ENCODE measurements at places on chromosomes 3 and 15. TPM values are rescaled to one million over a fixed set of nuclear protein-coding genes. Genes with fewer than 3 reads are reported as not detected.

CAPN3 gene
- 4.5 TPM for total RNA-seq

ISL2 gene
- total RNA-seq: not detected

EPHB1 gene
- total RNA-seq: 2.2 TPM

CDCP1 gene
- 0.19 TPM for total RNA-seq

ASB14 gene
- total RNA-seq: 12.7 TPM

TM6SF1 gene
- total RNA-seq: 6.0 TPM

IL17RD gene
- total RNA-seq: 11.3 TPM

- no peak overlapping the region for H3K27ac ChIP-seq
- H3K4me3 ChIP-seq: no peak overlapping the region
- no peaks in the 10 kb centered on the region for H3K27me3 ChIP-seq
Measured at GRCh38 chr3:46367811-46368210, 2.9 kb upstream of the CCR5 start.

- H3K27me3 ChIP-seq: no peaks in the 10 kb centered on the region
- H3K27ac ChIP-seq: no peak overlapping the region
- no peak for DNase-seq
- H3K4me1 ChIP-seq: no peaks in the 10 kb centered on the region
- no peak overlapping the region for H3K4me3 ChIP-seq
Measured at GRCh38 chr3:50971487-50971924, 296.8 kb downstream of the DOCK3 start.

GRCh38 chr3:51711352-51712037 lies 4.6 kb downstream of the GRM2 start:
- no peaks in the 10 kb centered on the region for H3K27me3 ChIP-seq
- H3K4me1 ChIP-seq: peaks cover 8% of the 10 kb centered on the region
- H3K36me3 ChIP-seq: no peaks in the 10 kb centered on the region
- peak; percentile 23 for DNase-seq
- no peak overlapping the region for H3K4me3 ChIP-seq

- H3K4me3 ChIP-seq: no peak overlapping the region
- H3K27ac ChIP-seq: no peak overlapping the region
- no peak for DNase-seq
- H3K36me3 ChIP-seq: peaks cover 28% of the 10 kb centered on the region
Measured at GRCh38 chr3:39404943-39405686, 1.4 kb upstream of the RPSA start.

- no peak overlapping the region for H3K4me3 ChIP-seq
- H3K27ac ChIP-seq: peak overlapping the region; percentile 70
- peaks cover 79% of the 10 kb centered on the region for H3K4me1 ChIP-seq
- no peaks in the 10 kb centered on the region for H3K27me3 ChIP-seq
- DNase-seq: no peak
- H3K36me3 ChIP-seq: no peaks in the 10 kb centered on the region
Measured at GRCh38 chr15:22950256-22950990, 29.7 kb downstream of the CYFIP1 start.

DNA sequence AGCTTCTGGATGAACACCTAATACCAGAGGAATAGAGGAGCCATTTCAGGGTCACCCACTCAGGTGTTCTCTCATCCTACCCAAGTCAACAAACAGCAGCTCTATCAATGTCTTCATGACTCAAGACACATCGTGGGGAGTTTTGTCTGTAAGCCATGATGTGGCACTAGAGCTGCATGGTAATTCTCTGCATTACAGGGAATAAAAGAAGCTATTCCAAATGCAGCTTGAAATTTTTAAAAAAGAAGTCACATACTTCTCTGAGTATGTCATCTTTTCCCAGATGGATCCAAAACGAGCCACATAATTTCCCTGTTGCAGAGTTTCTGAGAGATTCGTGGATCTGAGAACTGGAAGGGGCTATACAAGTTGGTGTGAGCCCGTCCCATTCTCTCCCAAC lies 6.1 kb upstream of the THSD4 start:
- no peaks in the 10 kb centered on the region for H3K4me1 ChIP-seq
- H3K4me3 ChIP-seq: no peak overlapping the region
- H3K27ac ChIP-seq: no peak overlapping the region
- no peak for DNase-seq
- H3K27me3 ChIP-seq: no peaks in the 10 kb centered on the region
- H3K36me3 ChIP-seq: no peaks in the 10 kb centered on the region

DNA sequence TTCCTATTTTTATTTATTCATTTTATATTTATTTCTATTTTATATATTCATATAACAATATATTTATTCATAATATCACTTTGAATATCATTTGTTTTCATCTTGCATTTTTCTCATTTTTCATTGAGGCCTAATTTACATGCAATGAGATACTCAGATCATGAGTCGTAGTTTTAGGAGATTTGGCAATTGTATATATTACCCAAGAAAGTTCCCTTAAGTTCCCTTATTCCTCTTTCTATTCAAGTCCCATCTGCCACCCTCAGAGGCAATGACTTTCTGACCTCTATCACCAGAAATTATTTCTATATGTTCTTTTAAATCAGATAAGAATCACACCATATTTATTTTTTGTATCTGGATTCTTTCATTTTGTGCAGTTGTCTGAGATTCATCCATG lies 329.1 kb upstream of the TPRG1 start:
- H3K36me3 ChIP-seq: no peaks in the 10 kb centered on the region
- H3K27me3 ChIP-seq: no peaks in the 10 kb centered on the region
- no peaks in the 10 kb centered on the region for H3K4me1 ChIP-seq
- H3K27ac ChIP-seq: no peak overlapping the region

- H3K4me3 ChIP-seq: no peak overlapping the region
- DNase-seq: no peak
- no peaks in the 10 kb centered on the region for H3K36me3 ChIP-seq
- no peaks in the 10 kb centered on the region for H3K27me3 ChIP-seq
Measured at GRCh38 chr3:5568451-5568850, 380.9 kb downstream of the EDEM1 start.

DNA sequence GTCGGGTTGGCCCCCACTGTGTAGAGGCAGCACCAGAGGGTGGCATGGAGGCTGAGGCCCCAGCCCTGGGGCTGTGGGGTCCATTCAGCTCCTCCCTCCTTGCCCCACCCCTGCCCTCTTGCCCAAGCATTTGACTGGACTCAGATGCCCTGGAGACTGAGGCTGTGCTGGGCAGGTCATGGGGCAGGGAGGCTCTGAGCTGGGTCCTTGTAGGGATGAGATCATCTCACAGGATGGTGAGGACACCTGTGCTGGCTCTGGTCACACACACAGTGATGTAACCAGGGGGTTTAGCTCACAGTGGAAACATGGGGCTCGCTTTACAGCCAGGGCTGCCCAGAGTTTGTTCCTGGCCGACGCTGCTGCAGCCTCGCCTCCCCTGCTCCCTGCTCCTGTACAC lies 17.8 kb downstream of the ALPK3 start:
- no peaks in the 10 kb centered on the region for H3K36me3 ChIP-seq
- peak overlapping the region; percentile 94 for H3K27ac ChIP-seq
- H3K4me1 ChIP-seq: peaks cover 97% of the 10 kb centered on the region

- no peaks in the 10 kb centered on the region for H3K36me3 ChIP-seq
- DNase-seq: no peak
- no peaks in the 10 kb centered on the region for H3K27me3 ChIP-seq
- H3K4me3 ChIP-seq: no peak overlapping the region
- no peak overlapping the region for H3K27ac ChIP-seq
- peaks cover 19% of the 10 kb centered on the region for H3K4me1 ChIP-seq
Measured at GRCh38 chr15:35304389-35304788, 219.3 kb upstream of the NANOGP8 start.

DNA sequence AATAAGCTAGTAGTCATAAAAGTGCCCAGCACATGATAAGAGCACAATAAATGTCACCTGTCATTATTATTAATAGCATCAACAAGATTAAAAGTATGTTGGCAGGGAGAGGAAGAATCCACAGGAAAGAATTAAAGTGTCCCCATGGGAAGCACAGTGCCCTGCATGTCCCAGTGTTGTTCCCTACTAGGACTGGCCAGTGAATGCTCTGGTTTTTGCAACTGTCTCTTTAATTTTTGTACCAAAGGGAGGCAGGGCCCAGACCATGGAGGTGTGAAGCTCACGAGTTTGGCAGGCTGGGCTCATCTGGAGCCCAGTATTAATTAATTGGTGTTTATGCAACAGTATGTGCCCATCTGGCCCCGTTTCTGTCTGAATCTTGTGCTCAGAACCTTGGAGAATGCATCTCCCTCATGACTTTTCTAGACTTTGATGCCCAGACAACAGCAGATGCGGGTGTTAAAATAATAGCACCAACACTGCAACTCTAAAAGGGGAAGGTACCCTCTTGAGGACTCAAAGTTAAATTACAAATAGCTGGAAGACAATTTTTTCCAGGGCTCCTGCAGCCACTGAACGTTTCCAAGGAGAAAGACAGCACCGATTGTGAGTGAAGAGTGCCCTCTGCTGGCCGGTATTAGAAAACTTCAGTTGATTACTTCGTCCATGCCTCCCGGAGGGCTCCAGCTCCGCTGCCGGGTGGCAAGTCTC lies 71.9 kb upstream of the SPATA12 start:
- H3K27me3 ChIP-seq: no peaks in the 10 kb centered on the region
- DNase-seq: peak; percentile 74

- no peaks in the 10 kb centered on the region for H3K27me3 ChIP-seq
- no peaks in the 10 kb centered on the region for H3K4me1 ChIP-seq
- no peak for DNase-seq
- H3K36me3 ChIP-seq: no peaks in the 10 kb centered on the region
Measured at GRCh38 chr3:149197669-149198068, 24.0 kb downstream of the CP start.

- no peak overlapping the region for H3K27ac ChIP-seq
- no peaks in the 10 kb centered on the region for H3K27me3 ChIP-seq
- DNase-seq: no peak
Measured at GRCh38 chr3:114775395-114775794, 371.7 kb downstream of the ZBTB20 start.

DNA sequence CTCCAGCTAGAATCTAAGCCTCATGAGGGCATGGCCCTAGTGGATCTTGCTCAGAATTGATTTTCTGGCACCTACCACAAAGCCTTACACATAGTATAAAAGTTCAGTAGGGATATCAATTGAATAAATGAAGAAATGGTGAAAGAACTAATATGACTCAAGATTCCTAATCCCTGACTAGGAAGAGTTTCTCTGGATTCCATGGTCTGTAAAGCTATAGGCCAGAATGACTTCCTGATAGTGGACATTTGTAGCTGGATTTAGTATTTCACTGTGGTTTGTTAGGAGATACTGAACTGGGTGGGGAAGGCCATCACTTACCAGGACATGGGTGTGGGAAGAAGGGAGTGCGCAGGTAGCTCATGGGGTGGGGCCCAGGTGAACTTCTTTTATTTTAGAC lies 168.9 kb downstream of the RAP2B start:
- no peaks in the 10 kb centered on the region for H3K4me1 ChIP-seq
- no peak overlapping the region for H3K27ac ChIP-seq
- no peaks in the 10 kb centered on the region for H3K27me3 ChIP-seq
- DNase-seq: no peak
- H3K4me3 ChIP-seq: no peak overlapping the region

- H3K27me3 ChIP-seq: no peaks in the 10 kb centered on the region
- no peak for DNase-seq
Measured at GRCh38 chr15:99545605-99546004, 20.2 kb upstream of the MEF2A start.

- DNase-seq: no peak
- no peak overlapping the region for H3K27ac ChIP-seq
- no peaks in the 10 kb centered on the region for H3K36me3 ChIP-seq
Measured at GRCh38 chr15:47492195-47492594, 225.1 kb upstream of the SEMA6D start.

DNA sequence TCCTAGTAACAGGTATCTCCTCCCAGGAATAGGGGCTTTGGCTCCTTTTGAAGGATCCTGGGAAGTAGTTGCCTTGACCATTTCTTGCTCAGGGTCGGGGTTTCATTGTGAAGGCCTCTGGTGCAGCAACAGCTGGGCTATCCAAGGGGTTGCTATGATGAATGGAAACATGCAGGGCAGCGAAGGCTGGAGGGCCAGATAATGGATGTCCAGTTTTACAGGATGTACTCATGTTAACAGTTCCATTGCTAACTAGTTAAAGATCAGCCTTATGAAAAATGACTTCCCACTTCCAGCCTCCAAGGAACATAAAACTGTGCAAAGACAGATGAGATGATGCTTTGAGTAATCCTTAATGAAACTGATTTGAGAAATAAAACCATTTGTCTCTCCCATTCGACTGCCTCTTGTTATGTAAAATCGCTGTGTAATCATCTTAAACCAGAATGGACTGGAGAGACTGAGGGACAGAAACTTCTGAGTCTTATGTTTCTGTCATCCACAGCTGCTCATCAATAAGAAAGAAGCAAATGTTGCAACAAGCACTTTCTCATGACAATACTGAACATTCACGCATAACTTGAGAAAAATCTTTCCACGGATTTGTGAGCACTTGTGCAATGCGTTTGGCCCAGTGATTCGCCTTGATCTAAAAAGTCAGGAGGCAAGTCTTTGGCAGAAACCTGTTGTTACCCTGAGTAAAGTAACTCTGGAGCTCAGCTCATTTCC lies 473.5 kb upstream of the RGMA start:
- H3K36me3 ChIP-seq: no peaks in the 10 kb centered on the region
- DNase-seq: no peak
- H3K4me3 ChIP-seq: no peak overlapping the region
- no peak overlapping the region for H3K27ac ChIP-seq

- no peaks in the 10 kb centered on the region for H3K36me3 ChIP-seq
- no peaks in the 10 kb centered on the region for H3K4me1 ChIP-seq
- no peak overlapping the region for H3K4me3 ChIP-seq
- no peak overlapping the region for H3K27ac ChIP-seq
Measured at GRCh38 chr3:109057056-109057455, 60.9 kb downstream of the MORC1 start.

GRCh38 chr3:195839260-195840010 lies 27.7 kb upstream of the MUC4 start:
- DNase-seq: no peak
- no peaks in the 10 kb centered on the region for H3K4me1 ChIP-seq
- H3K36me3 ChIP-seq: no peaks in the 10 kb centered on the region

DNA sequence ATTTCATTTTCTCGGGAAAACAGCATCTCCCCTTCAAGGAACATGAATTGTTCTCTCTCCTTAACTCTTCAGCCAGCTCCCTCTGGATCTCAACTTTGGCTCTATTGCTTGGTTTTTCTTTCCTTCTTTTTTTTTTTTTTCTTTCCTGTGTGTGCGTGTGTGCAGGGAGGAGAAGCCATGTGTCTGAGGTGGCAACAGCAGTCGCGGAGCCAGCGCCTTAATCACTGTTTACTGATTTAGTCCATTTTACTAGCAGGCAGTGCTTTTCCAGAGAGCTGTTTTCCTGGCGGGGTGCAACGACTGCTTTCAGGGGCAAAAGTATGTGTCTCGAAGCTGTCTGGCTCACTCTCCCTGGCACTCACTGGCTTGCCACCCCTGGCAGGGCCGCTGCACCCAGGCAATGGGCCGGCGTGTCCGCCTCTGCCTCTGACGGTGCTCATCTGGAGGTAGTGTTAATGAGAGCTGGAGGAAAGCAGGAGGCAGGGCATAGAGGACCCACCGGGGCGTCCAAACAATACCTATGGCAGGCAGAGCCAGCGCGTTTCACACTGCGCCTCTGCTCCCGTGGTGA lies 835.4 kb upstream of the NR2F2 start:
- H3K4me1 ChIP-seq: no peaks in the 10 kb centered on the region
- no peak for DNase-seq
- H3K27ac ChIP-seq: no peak overlapping the region
- no peak overlapping the region for H3K4me3 ChIP-seq
- no peaks in the 10 kb centered on the region for H3K36me3 ChIP-seq
- H3K27me3 ChIP-seq: no peaks in the 10 kb centered on the region
